Mesenteric fat pad (tissue), 1 donor: ENCODE measurements at places on chromosomes 4 and X.
A peak's percentile ranks its signal among the peaks of the same experiment; 100 is the strongest.

GRCh38 chr4:38752941-38753806 is 29.6 kb downstream of the TLR10 start:
- no peak for DNase-seq

GRCh38 chr4:139848028-139848427 is 182.4 kb downstream of the MGST2 start:
- DNase-seq: no peak

- DNase-seq: no peak
Measured at GRCh38 chr4:66475596-66475995, 805.3 kb upstream of the EPHA5 start.

- no peak for DNase-seq
Measured at GRCh38 chrX:115467961-115468360, 93.0 kb upstream of the PLS3 start.

GRCh38 chrX:108306086-108306485 is 132.1 kb downstream of the COL4A6 start:
- no peak for DNase-seq

DNA sequence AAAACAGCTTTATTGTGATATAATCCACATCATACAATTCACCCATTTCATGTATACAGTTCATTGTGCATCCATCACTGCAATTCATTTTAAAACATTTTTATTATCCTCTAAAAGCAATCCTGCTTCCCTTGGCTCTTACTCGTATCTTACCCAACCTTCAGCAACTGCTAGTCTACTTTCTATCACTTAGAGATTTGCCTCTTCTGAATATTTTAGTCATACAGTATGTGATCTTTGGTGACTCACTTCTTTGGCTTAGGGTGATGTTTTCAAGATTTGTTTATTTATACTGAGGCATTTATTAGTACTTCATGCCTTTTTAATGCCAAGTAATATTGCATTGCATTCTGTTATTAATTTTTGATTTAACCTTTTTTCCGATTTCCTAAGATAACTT is 15.0 kb upstream of the MSMO1 start:
- DNase-seq: no peak

- no peak for DNase-seq
Measured at GRCh38 chr4:31088600-31089230, 368.5 kb downstream of the PCDH7 start.

DNA sequence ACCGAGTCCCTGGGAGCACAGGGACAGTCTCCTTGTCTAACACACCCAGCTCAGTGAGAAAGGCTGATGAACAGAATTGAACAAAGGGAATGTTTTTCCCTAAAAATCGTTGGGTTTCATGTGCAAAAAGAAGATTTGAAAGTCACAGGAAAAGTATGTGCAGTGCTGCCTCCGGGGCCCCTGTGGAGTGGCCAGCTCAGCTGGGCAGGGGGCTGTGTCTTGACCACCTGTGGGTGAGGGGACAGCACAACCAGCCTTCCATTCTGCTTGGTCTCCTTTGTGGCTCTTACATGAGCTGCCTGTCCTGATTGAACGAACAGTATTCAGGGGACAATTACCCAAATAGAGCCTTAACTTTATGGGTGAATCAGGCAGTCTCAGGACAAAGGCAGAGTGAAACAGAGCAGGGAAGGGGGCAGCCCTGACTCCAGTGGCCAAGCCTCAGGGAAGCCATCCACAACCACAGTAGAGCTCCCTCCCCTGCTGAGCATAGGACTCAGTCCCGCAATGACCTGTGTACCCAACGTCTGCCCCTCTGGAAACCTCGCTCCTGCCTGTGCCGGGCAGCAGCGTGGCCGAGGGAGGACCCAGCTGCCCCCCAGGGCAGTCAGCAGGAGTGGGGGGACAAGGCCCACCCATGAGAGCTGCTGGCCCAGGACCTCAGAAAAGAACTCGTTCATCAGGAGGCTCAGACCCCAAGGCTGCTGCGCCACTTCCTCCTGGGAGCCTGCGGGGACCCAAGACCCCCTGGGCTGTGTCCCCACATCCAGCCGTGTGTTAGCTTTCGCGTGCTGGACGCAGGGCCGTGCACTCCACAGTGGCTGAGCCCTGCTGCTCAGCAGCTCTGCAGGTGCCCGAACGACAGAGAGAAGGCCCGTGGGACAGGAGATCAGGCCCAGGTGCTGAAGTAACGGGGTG is 59.6 kb upstream of the MXD4 start:
- DNase-seq: peak; percentile 88

DNA sequence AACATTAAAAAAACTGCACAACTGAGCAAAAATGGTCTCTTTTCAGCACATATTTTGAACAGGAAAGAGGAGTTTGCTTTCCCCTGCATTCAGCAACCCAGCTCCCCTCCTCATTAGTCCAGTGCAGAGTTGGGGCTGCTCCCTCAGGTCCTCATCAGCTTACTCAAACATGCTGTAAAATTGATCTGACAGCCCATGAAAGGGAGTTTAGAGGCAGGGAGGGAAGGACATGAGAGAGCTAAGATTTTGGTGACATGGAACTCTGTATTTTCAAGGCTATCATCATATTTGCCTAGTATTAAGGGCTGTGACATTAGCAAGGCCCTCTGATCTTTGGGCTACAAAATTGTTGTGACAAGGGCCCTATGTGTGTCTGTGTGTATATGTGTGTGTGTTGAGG is 205.6 kb upstream of the TAPT1 start:
- DNase-seq: no peak

DNA sequence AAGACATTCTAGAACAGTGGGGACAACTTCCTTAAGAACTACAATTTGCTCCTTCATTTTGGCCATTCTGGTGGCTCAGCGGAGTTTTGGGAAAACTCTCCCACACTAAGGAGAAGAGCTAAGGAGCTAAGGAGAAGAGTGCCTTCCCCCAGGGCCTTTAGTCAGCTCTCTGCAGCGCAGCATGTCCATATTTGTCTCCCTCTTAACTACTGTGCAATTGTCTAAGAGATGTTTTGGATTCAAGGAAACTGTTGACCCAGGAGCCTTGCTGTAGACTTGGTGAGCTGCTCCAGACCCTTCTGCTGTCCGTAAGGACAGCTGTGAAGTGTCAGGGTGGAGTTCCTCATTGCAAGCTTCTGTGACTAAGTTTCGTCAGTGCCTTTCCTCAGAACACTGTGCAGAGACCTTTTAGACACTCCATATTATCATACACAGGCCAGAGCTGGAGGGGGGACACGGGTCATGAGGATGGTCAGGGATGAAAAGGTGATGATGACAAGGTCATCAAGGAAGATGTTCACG is 179.0 kb downstream of the NHS start:
- DNase-seq: no peak

GRCh38 chr4:87097075-87097474 is 123.3 kb downstream of the KLHL8 start:
- no peak for DNase-seq

GRCh38 chr4:88674979-88675378 is 22.6 kb downstream of the NAP1L5 start:
- DNase-seq: no peak

DNA sequence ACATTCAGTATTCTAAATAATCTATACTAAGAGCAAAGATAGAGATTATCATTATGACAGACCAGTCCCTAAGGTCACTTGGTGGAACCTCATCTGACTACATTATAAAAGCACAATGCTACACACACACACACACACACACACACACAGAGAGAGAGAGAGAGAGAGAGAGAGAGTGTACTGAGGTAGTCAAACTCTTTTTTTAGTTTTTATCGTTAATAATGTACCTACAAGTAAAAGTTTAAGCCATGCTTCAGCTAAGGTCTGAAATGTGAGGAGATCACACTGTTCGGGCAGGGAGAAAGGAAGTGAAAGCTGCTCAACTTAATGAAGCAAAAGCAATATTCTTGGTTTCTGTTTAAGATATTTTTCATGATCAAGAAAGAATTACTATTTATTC is 75.8 kb upstream of the CCDC160 start:
- DNase-seq: no peak

GRCh38 chr4:11428899-11429698 is 405 bp upstream of the HS3ST1 start:
- DNase-seq: peak; percentile 93

GRCh38 chr4:6909970-6910339 is 329 bp downstream of the TBC1D14 start:
- no peak for DNase-seq

DNA sequence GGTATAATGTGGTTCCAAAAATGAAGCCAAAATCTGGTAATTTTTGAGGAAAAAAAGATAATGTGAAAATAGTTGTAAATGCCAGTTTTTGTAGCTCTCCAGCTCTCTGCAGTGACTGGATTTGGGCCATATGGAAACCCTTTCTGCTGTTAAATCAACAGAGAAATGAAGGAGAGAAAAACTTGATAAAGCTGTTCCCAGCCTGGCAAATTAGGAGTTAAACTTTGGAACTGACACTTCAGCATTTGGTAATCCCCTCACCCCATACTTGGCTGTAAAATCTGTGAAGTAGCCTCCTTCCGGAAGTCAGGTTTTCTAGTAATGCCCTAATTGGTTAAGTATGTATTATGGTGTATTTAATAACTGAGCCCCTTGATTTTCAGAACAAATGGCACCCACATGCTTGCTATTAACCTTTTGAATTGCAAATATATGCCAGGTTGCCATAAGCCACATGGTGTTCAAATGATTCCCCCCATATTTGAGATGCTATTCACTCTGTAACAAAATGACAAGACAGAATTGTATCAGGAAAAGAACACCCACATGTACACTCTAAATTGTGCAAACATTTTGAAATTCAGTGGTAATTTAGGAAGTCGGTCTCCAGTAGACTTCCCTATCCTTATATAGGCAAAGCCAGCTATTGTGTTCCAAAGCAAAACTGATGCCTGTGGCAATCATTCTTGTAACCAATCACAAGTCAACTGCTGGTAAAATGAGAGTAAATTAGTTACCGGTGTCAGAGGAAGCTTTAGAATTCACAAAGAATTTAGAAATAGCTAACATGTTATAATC is 96.3 kb upstream of the ADAMTS3 start:
- no peak for DNase-seq

DNA sequence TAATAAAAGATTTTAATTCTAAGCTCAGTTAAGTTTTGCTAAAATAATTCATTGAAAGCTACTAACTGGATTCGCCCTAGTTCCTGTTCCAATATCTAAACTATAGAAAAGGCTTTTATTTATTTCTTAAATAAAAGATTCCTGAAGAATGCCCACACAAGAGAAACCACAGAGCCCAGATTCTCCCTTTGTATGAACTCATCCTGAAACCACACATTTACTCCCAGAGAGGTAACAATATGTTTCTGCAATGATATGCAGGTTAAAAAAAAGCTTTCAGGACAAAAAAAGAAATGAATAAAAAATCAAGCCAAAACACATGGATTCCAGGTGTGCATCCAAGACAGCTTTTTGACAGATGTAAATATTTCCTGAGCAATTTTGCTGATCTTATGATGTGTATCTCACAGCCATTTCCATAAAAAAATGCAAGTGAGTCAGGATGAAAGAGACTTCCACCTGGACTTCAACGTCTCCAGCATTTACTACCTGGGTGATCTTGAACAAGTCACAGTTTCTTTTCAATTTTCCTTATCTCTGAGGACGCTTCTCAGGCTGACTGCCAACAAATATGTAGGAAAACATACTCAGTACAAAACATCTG is 234.4 kb upstream of the FAT1 start:
- no peak for DNase-seq

- DNase-seq: no peak
Measured at GRCh38 chr4:3223346-3223745, 25.6 kb upstream of the MSANTD1 start.

DNA sequence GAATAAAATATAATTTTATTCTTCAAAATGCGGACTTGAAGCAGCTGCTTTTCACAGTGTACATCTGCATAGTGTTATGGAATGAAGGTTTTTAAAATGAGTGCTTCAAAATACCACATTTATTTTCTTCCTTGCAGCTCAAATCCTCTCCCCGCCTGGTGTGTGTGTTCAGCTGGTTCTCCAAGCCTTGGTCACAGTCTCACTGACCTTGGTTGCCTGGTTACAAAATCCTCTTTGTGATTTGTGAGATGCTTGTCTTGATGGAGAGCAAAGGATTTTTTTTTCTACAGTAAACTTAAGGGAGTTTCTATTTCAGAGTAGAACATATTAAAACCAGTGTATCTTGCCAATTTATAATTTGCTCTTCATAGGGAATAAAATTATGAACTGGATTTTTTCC is 139.2 kb downstream of the PCDH18 start:
- DNase-seq: no peak
